NCI-H446 treated with DMSO at 0.1 percent for 48 hours (cell line): ENCODE measurements at places on chromosomes 11 and 22.
A peak's percentile ranks its signal among the peaks of the same experiment; 100 is the strongest.

DNA sequence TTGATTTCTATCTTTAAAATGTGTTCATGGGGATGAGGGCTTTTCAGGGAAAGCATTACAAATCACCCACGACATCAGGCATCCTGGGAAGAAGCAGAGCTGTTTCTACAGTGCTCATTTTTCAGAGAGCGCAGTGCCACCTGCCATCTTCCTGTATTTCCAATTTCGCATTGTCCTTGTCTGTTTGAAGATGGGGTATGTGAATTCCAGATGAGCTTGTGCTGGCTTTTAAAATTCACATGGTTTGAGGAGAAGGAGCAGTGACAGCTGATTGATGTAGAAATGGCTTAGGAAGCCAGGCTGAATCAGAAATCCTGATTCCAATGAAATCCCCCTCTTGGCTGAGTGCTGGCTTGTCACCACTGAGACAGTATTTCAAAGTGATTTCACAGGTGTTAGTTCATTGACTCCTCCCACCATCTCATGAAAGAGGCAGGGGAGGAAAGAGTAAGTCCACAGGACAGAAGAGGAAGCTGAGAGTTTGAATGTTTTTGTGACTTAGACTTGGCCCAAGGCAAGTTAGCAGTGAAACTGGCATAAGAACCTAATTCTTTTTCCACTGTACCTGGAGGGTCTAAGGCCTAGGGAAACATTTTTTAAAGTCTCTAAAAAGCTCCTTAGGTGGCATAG is 344.6 kb upstream of the C11orf87 start:
- no peak for DNase-seq

GRCh38 chr22:39920134-39920743 is 19.4 kb downstream of the GRAP2 start:
- DNase-seq = no peak

GRCh38 chr22:17087498-17088131 is 2.8 kb downstream of the IL17RA start:
- no peak for DNase-seq

DNA sequence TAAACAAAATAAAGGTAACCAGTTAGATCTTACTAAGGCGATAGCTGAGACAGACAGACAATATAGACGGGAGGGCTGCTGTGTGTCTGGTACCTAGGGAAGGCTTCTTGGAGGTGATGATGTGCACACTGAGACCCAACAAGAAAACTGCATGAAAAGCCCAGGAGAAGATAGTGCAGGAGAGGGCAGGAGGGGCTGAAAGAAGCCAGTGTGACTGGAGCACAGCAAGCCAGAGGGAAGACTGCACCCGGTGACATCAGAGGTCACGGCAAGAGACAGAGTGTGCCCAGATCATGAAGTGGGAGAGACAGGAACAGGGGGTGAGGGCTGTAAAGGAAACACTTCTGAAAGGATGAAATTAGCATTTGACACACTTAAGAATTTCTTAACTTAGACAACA is 266.3 kb downstream of the BRD1 start:
- DNase-seq = no peak

DNA sequence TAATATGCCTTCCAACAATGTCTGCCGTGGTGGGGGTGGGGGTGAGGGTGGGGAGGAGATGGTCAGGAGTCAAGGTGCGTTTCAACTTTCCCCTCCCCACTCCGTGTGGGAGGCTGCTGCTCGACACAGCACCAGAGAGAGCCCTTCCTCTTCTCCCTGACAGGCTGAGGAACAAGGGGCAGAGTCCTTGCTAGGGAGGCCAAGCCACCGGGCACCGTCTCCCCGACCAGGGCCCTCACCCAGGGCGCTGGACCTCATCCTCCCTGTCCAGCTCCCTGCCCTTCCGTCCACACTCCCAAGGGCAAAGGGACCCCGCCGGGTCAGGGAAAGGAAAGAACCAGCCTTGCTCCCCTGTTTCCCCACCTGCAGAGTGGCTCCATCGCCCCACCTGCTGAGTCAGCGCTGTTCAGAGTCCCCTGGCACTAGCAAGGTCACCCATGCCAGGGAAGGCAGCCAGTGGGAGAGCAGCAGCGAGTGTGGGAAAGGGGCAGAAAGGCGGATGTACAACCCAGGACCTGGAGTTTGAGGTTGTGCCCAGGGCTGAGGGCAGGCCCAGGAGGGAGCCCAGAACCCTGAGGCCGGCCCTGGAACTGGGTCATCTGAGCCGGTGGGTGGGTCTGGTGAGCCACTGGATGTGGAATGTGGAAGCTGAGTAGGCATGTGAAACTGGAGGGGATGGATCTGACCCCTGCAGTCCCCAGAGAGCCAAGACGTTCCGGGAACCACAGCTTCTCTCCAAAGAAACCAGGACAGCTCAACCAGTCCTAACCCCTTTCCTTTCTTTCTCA is 47.2 kb downstream of the BUD13 start:
- no peak for DNase-seq

DNA sequence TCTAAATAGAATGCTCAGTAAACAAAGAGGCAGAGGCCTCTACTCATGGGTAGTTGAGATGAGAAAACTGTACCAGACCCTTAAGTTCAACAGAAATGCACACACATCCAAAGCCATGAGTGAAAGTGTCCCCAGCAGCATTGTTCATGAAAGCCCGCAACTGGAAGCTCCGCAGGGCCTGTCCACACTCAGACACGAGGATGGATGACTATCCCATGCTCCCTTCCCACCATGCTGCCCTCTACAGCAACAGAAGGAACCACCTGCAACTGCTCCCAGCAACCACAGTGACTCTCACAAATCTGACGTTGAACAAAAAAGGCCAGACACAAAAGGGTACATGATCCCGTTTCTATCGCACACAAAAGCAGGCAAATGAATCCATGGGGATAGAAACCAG is 76.9 kb upstream of the ANO1 start:
- no peak for DNase-seq

DNA sequence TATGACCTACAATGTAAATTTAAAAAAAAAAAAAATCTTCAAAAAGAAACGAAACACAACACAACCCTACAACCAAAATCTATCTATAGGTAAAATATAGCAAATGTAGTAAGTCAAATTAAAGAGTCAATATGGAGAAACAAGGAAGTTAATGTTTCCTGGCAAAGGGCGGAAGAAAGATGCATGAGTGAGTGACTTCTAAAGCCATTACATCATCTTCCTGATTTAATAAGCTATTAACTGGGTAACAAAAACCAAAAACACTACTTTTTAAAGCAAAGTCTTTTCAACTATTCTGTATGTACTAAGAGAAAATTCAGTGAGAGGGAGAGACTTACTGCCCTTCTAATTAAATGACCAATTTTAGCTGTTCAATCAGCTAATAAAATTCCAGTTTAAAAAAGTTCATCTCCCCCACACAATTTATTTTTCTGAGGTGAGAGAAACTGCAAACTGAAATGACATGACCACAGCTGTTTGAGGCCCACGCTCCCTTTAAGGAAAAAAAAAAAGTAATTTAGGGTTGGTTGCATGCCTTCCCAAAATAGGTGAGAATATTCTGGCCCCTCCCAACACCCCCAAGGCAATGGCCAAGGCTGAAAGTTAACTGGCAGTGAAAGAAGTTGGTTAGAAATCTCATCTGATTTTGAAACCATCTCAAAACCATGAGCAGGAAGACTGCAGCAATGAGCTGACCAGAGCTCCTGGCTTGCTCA is 5.9 kb downstream of the SF1 start:
- DNase-seq = no peak

GRCh38 chr11:74443071-74443864 is 24.1 kb downstream of the KCNE3 start:
- DNase-seq = no peak

GRCh38 chr11:119337581-119338317 is 2.9 kb downstream of the C1QTNF5 start:
- no peak for DNase-seq

DNA sequence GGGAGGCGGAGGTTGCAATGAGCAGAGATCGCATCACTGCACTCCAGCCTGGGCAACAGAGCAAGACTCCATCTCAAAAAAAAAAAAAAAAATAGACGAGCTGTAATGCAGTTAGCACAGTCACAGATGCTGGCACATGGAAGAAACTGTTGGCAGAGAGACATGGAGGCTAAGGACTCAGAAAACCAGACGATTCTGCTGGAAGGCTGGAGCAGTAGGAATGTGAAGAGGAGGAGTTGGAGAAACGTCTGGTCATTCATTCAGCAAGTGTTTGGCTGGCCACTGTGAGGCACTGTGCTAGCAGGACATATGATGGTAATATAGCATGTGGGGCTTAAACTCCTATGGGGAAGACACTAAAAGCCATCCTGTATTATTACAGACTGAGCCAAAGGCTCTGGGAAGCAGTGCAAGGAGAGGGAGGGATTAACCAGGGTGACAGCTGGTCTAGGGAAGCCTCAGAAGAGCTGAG is 5.0 kb downstream of the UQCR10 start:
- DNase-seq = peak; percentile 83

DNA sequence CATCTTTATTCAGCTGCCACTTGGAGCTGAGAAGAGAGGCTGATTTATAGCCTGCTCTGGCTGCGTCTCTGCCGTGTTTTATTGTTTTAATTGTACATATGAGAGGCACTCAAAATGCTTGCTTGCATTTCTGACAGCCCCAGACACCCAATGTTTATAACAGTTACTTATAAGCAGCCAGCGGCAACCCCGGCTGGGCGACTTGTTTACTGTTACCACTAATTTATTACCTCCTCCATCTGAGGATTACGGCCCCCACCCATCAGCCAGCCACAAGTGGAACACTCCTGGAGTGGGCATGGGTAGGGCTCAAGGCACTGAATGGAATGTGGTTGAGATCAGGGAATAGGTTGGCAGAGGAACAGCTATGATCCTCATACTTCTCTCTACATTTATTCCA is 61.2 kb downstream of the CLPB start:
- DNase-seq = no peak

- no peak for DNase-seq
Observed at GRCh38 chr11:128834157-128834556, 32.9 kb downstream of the KCNJ1 start.
